PC-3 (cell line): ENCODE measurements at places on chromosomes 1 and 21.

DNA sequence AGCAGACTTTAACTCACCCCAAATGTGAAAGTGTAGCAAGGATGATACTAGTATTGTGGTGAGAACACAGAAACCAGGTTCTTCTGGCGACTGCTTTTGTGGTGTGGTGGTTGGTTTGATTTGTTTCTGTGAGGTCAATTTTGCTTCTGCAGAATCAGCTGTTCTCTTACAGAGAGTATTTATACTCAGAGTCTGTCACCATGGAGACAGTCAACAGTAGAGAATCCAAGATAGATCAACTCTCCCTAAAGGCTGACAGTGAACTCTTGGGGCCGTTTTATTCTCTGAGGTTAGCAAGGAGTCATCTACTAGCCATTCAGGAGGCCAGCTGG is at the start of gene CFAP107:
CFAP107 (plus strand) TSS at position 209 of the 332 bp plus-strand sequence. CDS start 231 bp downstream, outside the sequence.
- DNase-seq, result no peak

DNA sequence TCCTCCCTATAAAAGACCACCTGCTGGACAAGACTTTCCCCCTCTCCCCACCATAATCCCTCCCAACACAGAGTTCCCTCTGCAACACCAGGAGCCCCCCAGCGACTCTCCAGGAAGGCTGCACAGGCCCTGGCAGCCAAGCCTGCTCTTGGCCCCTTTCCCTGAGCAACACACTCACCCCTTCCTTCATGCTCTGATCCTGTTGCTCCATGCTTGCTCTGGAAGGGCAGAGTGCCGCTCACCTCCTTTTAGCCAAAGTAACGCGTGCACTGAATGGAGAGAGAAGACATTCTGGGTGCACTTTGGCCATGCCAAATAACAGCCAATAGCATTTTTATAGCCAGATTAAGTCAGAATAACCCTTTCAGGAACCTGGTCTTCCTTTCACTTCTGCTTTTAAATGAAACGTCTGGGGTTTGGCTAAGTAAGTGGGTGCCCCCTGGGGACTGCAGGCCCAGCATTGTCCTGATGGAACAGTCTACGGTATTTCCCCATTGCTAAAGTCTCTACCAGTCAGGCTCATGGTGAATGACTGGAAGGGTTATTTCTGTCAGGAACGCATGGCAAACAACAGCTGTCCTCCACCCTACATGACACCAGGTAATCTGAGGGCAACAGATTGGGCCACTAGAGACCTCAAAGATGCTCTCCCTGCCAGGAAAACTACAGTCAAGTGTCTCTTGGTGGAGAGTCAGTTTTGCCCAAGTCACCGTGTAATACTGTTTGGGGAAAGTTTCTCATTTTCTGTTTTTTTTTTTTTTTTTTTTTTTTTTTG is at the start of gene SLC2A5:
SLC2A5 (minus strand) TSS at position 310 of the 775 bp plus-strand sequence; CDS start at position 211, 99 bp downstream.
- DNase-seq, result no peak

DNA sequence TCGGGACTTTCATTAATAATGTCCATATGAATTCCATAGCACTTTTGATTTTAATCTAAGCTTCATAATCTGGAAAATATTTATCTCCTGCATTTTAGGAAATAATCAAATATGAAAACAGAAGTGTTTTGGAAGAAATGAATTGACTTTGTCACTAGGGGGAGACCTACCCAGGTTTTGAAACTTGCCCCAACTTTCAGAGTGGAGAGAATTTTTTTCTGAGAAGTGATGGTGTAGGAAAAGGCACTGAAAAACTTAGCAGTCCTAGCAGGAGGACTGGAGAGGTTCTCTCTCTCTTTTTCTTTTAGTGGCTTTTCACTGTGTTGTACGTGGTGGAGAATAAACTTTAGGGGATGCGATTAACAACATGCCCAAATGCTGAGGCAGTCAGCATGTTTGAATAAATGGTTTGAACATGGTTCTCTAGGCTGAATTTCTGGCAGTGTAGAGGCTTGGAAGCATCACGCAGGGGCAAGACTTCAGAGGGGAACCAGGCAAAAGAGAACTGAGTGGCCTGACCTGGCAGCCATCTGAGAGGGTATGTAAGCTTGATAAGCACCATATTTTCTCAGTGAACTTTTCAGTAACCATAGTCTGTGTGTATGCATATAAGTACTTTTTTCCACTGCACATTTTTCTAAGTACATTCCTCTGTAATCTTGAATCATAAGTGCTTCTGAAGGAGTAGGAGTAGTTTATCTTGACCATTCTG is 68.3 kb upstream of the NEK7 start:
- peak; percentile 56 for DNase-seq

DNA sequence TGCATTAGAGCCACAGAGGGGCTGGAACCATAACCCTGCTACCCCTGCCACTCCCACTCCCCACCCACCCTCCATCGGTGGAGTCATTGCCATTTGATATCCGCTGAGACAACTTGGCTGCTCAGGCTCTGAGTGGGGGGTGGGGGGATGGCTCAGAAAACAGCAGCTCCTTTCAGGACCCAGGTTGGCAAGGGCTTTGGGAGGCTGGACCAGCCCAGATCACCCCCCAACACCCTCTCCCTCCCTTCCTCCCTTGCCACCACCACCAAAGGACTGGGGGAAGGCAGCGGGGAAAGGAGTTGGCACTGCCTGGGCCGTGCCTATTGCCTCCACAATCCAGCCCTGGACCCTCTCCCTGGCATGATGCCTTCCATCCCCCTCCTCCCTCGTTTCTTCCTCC is 1.7 kb downstream of the KCNJ10 start:
- no peak for DNase-seq

DNA sequence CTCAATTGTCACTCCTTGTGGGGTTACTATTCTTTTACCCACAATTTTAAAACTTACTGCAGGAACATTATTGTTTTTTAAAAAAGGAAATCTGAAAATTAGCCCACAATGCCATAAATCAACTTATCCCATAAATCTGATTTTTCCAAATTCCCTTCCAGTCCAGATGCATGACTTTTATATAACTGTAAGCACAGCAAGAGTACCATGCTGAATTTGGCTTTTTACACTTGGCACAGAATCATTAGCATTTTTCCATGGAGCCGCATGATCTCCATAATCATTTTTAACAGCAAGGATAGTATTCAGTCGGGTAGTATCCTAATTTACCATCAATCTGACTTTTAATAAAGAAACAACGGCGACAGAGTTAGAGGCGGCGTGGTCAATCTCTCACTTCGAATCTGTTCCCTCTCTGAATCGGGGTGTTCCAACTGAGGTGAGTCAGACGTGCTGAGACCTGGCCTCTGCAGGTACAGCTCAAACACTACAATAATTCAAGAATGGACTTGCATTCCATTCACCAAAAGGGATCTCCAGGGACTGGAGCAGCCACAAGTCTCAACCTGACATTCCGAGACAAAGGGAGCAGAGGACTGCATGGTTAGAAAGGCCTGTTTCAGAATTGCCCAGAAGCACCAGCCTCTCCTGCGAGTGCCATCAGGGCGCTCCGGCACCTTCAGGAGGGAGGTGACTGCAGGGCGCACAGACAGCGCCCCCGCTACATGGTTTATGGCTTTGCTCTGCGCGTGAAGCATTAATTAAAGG is 48.9 kb downstream of the SLC66A1 start:
- no peak for DNase-seq

DNA sequence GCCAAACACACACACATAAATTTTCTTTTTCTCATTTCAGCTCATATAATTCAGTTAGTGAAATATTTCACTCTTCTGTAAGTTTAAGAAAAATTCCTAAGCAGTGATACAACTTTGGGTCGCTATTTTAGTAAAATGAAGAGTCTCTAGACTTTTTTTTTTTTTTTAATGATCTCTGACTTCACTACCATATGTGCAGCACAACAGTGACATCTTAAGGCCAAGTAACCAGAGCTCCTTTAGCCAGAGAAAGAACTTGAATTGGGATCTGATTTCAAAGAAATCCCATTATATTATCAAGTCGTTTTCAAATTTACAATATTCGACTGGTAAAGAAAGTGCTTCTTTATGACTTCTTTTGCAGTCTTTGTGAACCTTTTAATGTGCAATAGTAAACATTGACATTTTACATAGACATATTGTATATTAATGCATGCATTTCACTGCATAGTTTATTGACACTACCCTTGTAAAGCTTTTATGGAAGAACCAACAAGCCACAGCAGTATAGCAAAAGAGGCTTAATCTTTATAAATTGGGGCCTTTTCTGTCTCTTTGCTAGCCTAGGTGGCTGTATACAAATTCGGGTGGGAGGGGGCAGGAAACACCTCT is 62.2 kb downstream of the LRRC40 start:
- peak; percentile 22 for DNase-seq

GRCh38 chr21:27269644-27270043 is 302.8 kb upstream of the ADAMTS5 start:
- peak; percentile 8 for DNase-seq

GRCh38 chr1:39481289-39481688 is 10.1 kb upstream of the BMP8A start:
- no peak for DNase-seq
